HS-27A (cell line): ENCODE measurements at places on chromosomes 2 and 18.

- DNase-seq, result no peak
Observed at GRCh38 chr2:240284503-240285259, 144.2 kb upstream of the OTOS start.

GRCh38 chr18:69400253-69400975 lies at the start of gene DOK6:
Gene DOK6, plus strand, starts transcription at chr18:69400888.
- no peak for DNase-seq

DNA sequence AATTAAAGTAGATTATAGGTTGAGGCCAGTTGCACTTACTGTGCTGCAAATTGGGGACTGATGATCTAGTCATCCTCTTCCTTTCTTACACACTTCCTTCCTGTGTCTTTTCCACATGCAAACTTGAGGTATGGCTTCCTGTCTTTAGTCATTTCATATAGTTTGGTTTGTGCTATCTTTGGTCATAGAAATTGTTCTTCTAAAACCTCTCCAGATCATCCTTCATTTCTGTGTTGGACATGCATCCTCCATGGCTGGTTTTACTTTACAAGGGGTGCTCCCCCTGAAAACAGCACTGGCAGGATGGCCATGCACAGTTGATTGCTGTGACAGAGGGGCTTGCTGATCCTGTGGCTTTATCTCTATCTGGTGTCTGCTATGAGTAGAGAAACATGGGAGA lies 36.5 kb downstream of the MGAT5 start:
- DNase-seq, result no peak

DNA sequence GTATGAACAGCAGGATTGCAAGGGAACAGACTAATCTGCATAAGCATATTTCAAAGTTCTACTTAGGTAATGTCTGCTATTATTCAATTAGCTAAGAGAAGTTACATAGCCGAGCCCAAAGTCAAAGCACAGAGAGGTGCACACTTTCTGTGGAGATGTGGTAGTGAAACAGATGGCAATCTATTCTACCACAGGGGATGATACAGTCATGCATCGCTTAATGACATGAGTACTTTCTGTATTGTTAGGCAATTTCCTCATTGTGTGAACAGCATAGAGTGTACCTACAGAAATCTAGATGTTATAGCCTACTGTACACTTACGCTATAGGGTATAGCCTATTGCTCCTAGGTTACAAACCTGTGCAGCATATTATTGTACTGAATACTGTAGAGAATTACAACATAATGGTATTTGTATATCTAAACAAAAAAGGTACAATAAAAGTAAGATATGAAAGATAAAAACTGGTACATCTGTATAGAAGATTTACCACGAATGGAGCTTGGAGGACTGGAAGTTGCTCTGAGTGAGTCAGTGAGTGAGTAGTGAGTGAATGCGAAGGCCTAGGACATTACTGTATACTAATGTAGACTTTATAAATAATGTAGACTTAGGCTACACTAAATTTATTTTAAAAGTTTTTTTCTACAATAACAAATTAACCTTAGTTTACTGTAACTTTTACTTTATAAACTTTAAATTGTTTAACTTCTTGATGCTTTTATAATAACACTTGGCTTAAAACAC lies 197.6 kb downstream of the MBD5 start:
- no peak for DNase-seq

GRCh38 chr18:58851856-58852255 lies 12.8 kb upstream of the ZNF532 start:
- DNase-seq, result no peak

DNA sequence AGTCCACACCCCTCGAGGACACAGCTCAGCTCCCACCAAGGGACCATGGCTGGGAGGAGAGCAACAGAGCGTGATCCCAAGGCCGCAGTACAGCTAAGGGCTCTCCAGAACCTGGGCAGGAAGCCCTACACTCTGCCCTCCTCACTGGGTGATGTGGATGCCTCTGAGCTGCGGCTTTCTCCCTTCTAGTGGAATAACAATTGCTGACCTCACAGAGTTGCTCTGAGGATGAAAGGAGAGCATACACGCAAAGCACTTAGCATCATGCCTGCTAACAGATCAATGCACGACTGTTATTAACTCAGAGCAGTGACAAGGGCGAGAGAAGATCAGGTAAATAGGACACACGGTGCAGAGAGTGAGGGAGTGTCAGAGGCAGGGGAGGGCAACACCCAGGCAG lies 74.2 kb downstream of the ZFP36L2 start:
- no peak for DNase-seq

- DNase-seq, result no peak
Observed at GRCh38 chr18:22928339-22928738, 4.8 kb upstream of the RBBP8 start.

GRCh38 chr2:80330527-80331450 lies 26.2 kb upstream of the LRRTM1 start:
- DNase-seq, result no peak

DNA sequence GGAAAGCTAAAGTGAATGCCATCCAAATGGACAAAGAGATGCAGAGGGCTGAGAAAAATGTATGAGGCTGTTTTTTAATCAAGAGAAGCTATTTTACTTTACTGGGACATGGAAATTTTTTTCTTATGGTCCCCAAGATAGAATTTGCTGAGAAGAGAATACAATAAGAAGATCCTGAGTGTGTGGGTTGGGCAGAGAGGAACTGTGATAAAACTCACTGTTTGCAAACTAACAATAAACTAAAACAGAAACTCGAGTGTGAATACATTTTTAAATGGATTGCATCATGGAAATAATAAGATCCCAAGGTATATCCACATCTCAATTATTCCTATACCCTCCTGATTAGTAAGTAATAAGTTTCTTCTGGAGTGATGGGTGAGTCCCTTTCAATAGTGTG lies 4.4 kb downstream of the NEB start:
- no peak for DNase-seq

- DNase-seq, result no peak
Observed at GRCh38 chr18:10660179-10660884, 134.5 kb downstream of the NAPG start.

DNA sequence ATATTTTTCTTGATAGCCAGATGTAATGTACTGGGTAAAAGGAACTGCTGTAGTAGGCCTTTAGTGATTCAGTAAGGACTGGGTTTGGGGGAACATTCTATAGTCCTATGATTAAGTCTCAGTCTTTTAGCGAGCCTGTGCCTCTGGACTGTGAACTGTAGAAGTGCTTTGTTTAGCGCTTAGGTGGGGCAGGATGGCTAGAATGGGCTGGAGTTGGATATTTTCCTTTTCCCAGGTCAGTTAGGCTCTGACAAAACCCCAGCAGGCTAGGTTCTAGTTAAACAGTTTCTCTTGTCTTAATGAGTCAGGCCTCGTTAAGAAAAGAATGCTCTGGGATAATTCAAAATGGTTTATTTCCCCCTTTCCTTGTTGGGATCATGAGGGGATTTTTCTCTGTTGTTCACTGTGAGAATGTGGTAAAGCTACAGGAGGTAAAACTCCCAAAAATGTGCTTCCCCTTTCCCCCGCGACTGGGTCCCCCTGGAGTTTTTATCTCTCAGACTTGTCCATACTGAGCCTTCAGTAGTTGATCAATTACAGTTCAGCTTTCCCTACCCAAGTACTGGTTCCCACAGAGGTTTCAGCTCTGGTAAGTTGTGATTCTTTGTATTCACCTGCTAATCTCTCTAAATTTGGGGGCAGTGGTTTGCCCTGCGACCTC lies 31.5 kb downstream of the EHBP1 start:
- no peak for DNase-seq

- no peak for DNase-seq
Observed at GRCh38 chr2:29273685-29274611, 158.7 kb downstream of the CLIP4 start.

- no peak for DNase-seq
Observed at GRCh38 chr2:61658841-61659780, 121.0 kb upstream of the XPO1 start.

GRCh38 chr2:222623756-222624309 lies 32.1 kb downstream of the FARSB start:
- no peak for DNase-seq

- no peak for DNase-seq
Observed at GRCh38 chr2:157699806-157700205, 71.1 kb upstream of the ACVR1C start.

- no peak for DNase-seq
Observed at GRCh38 chr2:44706681-44707553, 234.6 kb upstream of the SIX3 start.

DNA sequence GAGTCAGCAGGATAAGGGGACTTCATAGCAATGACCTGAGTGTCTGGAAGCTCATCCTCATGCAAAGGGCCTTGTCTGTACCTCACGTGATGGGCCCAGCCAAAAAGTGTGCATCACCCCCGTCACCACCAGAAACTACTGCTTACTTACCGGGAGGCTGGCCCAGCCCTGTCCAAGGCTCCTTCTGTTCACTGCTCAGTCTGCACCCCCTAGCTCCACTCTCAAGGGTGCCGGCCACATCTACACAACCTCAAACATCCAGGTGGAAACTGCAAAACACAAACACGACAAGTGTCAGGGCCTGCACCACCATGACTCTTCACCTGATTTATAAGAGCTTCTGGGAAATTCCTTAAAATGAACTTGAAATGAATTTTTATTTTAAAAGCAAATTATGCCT lies 55.1 kb downstream of the ADD2 start:
- no peak for DNase-seq

DNA sequence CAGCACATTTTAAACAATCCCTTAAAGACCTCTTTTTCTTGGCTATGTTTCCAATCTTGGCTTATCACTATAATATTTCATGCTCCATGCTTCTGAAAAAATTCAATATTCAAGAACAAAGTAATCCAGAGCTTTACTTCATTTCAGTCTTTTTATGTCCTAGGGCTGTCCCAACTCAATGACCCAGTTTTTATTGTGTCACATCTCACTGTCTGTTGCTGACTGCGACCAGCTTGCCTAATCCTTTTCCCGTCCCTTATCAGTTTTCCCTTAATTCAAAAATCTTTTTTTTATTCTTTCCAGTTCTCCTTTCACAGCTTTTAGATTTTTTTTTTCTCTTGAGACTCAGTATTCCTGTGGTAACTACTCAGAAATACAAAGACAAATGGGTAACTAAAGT lies 10.2 kb downstream of the TMEM17 start:
- DNase-seq, result no peak

DNA sequence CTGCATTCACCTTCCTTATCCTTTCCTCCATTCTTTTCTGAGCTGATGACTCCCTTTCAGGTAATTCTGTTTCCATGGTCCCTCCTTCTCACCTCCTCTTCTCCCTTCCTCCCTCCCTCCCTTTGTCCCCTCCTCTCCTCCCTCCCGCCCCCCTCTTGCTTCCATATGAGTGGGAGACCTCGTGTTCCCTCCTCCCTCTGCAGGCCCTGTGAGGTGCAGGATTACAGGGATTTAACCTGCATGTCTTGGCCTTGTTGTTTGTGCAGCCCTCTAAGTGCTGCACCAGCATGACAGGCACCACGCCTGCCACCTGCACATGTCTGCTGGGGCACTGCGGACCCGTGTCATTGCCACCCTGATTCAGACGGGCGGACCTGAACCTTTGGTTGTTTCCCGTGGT lies 103.1 kb downstream of the SNTG2 start:
- no peak for DNase-seq

DNA sequence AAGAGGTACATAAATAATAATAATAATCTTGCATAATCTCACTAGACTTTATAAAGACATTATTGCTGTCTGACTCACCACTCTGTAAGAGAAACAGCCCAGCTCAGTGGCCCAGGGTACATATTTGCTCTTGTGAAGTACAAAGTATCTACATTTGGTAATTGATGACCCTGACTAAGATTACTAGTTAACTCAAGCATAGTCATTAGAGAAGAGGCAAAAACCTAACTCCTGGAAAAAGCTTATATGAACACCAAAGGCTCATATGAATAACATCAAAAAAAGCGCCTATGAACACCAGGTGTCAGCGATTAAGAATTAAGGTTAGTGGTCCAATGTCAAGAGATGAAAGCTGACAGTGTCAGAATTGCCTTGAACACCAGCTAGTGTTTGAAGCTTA lies 38.4 kb downstream of the RAD51AP2 start:
- peak; percentile 15 for DNase-seq

GRCh38 chr2:236909802-236910201 lies 175.9 kb upstream of the COPS8 start:
- DNase-seq, result no peak

- no peak for DNase-seq
Observed at GRCh38 chr2:110865188-110865587, 132.8 kb downstream of the ACOXL start.

DNA sequence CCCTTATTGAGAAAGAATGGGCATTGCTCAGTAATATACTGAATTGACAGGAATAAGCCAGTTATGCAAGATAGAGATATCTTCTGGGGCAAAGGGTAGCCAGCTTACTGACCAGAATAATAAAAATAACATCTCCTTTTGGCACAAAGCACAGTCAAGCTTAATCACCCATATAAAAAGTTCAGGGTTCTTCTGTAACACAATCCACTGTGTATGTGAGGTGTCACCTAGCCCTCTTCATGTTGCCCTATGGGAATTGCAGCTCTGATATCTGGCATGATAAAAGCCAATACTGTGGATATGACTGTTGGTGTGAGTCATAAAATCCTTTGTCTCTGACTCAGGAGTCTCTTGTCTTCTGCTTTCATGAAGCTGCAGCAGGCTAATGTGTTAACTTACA lies 90.8 kb downstream of the DSEL start:
- DNase-seq, result peak; percentile 92

DNA sequence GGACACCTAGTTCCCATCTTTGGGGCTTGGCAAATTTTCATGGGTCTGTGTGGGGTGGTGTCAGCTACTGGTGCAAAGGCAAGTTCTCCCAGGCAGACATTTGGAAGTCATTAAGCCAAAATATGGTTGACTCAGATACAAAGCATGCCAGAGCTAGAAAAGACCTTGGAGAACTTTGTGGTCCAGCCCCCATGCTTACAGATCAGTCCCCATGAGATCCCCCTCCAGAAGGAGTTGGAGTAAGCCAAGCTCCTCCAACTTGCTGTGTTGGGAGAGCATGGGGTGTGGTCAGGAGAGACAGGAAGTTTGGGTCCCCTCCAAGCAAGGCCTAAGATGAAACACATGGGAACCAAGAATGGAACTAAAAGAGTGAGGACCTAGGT lies 224.5 kb downstream of the CYP26B1 start:
- no peak for DNase-seq

- DNase-seq, result peak; percentile 76
Observed at GRCh38 chr2:109613081-109613921, 465 bp downstream of the SEPTIN10 start.

GRCh38 chr2:1969701-1970015 lies 225.3 kb upstream of the PXDN start:
- no peak for DNase-seq

DNA sequence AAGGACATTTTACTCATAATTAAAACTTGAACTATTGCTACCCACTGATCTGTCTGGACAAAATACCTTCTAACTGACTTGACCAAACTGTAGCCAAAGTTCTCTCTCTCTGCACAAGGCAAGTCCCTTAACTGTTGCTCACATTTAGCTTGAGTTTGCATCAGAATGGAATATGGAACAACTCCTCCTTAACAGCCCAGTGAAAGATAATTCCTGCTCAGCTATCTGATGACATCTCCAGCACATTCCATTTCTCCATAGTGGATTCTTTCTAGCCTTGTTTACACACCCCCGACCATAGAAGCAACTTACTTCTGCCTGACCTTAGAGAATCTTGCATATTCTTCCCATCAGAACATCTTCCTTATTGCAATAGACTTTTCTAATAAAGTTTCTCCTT lies 317.2 kb upstream of the CDH2 start:
- DNase-seq, result no peak

GRCh38 chr2:46025081-46025480 lies 272.1 kb upstream of the EPAS1 start:
- no peak for DNase-seq

GRCh38 chr2:16663121-16663905 lies 2.3 kb downstream of the CYRIA start:
- no peak for DNase-seq

- no peak for DNase-seq
Observed at GRCh38 chr2:218622606-218623365, 15.1 kb downstream of the PLCD4 start.

GRCh38 chr18:34718610-34719009 lies 8.5 kb downstream of the DTNA start:
- DNase-seq, result no peak
